Cardiac muscle cell (in vitro differentiated cells and primary cell): ENCODE measurements at places on chromosomes 1 and 21. TPM values are rescaled to one million over a fixed set of nuclear protein-coding genes. Genes with fewer than 3 reads are reported as not detected.

DNA sequence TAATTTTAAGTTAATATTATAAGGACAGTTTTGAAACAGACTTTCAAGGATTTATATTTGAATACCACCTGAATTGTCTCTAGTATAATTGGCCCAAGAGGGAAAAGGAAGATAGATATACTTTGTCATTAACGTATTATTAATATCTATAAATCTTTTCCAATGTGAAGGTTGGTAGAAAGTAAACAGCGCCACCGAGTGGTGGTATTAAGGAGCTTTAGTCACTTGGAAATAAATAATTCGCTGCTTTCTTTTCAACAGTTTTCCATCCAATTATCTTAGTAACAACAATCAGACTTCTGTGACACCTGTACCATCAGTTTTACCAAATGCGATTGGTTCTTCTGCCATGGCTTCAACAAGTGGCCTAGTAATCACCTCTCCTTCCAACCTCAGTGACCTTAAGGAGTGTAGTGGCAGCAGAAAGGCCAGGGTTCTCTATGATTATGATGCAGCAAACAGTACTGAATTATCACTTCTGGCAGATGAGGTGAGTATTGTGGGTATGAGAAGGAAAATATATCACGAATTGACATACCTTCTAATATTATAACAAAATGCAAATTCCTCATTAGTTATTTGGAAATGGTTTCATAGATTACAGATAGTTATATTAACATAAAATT lies 37.7 kb downstream of the SH3GLB1 start:
- no peaks in the 10 kb centered on the region for H3K4me1 ChIP-seq
- H3K36me3 ChIP-seq, result peaks cover 29% of the 10 kb centered on the region
- H3K27me3 ChIP-seq, result no peaks in the 10 kb centered on the region
- DNase-seq, result peak; percentile 63
- H3K4me3 ChIP-seq, result no peak overlapping the region

GRCh38 chr1:20216574-20216973 lies 30.3 kb upstream of the PLA2G2C start:
- H3K27ac ChIP-seq, result no peak overlapping the region
- H3K4me3 ChIP-seq, result no peak overlapping the region
- H3K4me1 ChIP-seq, result peaks cover 14% of the 10 kb centered on the region

DNA sequence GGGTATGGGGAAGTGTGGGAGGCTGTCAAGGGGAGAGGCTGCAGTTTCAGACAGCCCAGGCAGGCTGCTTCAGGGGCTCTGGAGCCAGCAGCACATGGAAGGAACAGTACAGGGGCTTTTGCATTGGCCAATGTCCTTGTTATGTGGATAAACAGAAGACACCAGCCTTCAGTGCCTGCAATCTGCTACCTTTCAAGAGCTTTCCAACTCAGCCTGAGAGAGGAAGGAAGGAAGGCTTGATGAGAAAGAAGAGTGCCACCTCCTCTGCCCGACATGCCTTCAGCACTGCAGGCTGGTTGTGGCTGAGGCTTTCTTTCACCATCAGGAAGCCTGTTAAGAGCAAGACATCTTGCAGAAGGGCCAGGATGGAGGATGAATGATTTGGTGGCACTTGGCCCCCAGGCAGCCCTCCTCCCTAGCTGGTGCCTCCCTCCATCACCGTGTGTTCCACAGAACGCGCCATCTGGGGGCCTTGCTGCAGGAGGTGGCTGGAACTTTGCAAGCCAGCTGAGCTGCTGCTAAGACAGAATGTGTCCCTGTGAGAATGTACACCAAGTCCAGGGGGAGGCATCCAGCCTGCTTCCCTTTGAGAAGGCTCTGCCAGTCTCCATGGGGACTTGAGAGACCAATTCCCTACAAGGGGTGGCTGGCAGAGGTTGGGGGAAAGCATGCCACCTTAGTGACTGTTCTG lies 372.4 kb upstream of the PROX1 start:
- H3K4me1 ChIP-seq, result no peaks in the 10 kb centered on the region
- H3K27ac ChIP-seq, result no peak overlapping the region

DNA sequence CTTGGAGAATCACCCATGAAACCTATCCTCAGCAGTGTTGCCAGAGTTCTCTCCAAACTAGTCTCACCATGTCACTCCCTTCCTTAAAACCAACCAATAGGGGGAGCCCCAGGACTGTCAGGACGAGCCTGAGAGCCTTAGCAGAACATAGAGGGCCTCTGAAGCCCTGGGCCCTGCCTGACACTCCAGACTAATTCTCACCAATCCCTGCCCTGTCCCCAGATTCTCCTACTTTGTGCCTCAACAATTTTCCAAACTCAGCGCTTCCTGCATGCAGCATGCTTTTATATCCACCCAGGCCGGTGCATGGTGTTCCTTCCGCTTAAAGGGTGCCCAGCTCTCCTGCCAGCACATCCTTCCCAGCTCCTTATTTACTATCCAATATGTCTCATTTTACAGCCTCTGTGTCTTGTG lies 42.7 kb downstream of the HSD3B1 start:
- DNase-seq, result peak; percentile 87
- no peaks in the 10 kb centered on the region for H3K36me3 ChIP-seq
- H3K27ac ChIP-seq, result no peak overlapping the region
- no peaks in the 10 kb centered on the region for H3K4me1 ChIP-seq
- no peak overlapping the region for H3K4me3 ChIP-seq

DNA sequence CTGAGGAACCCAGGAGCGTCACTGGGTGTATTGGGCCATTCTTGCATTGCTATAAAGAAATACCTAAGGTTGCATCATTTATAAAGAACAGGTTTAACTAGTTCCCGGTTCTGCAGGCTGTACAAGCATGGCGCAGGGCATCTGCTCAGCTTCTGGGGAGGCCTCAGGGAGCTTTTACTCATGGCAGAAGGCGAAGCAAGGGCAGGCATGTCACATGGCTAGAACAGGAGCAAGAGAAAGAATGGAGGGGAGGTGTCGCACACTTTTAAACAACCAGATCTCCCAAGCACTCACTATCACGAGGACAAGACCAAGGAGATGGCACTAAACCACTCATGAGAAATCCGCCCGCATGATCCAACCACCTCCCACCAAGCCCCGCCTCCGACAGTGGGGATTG lies 65.2 kb downstream of the PSMG1 start:
- no peaks in the 10 kb centered on the region for H3K4me1 ChIP-seq
- H3K27me3 ChIP-seq, result no peaks in the 10 kb centered on the region
- no peak overlapping the region for H3K27ac ChIP-seq
- DNase-seq, result no peak
- H3K4me3 ChIP-seq, result no peak overlapping the region

GRCh38 chr1:52008071-52008809 lies 17.7 kb upstream of the RAB3B start:
- H3K27ac ChIP-seq, result no peak overlapping the region
- H3K27me3 ChIP-seq, result no peaks in the 10 kb centered on the region
- H3K4me3 ChIP-seq, result no peak overlapping the region
- DNase-seq, result no peak
- no peaks in the 10 kb centered on the region for H3K4me1 ChIP-seq
- no peaks in the 10 kb centered on the region for H3K36me3 ChIP-seq

GRCh38 chr1:233368789-233369130 lies 41.2 kb downstream of the MAP3K21 start:
- no peak overlapping the region for H3K4me3 ChIP-seq
- no peaks in the 10 kb centered on the region for H3K36me3 ChIP-seq
- H3K4me1 ChIP-seq, result no peaks in the 10 kb centered on the region
- no peak overlapping the region for H3K27ac ChIP-seq
- DNase-seq, result no peak
- H3K27me3 ChIP-seq, result no peaks in the 10 kb centered on the region

DNA sequence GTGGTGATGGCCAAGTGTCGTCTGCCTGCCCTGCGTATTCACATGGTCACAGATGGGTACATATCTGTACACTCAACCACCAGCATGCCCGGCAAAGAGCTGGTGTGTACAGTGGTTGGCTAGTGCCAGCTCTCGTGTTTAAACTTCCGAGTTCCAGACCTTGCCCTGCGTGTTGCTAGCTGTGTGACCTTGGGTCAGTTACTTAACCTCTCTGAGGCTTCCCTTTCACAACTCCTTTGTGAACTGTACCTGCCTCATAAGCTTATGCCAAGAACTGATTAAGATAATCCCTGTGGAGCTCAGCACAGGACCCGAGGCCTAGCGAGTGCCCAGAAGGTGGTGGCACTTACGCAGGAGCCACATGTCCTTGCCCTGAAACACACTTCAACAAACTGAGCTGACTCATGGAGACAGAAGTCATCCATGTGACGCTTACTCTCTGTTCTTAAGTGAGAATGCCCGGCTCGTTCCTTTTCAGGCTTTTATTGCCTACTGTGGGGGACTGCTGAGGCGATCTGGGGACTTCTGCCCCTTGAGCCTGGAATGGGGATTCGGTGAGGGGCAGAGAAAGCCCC lies 55.4 kb downstream of the ALPL start:
- H3K36me3 ChIP-seq, result no peaks in the 10 kb centered on the region
- H3K27ac ChIP-seq, result no peak overlapping the region
- H3K4me3 ChIP-seq, result no peak overlapping the region

- no peaks in the 10 kb centered on the region for H3K4me1 ChIP-seq
- H3K27me3 ChIP-seq, result no peaks in the 10 kb centered on the region
- no peaks in the 10 kb centered on the region for H3K36me3 ChIP-seq
Measured at GRCh38 chr21:36516281-36516680, 36.4 kb upstream of the CLDN14 start.

DNA sequence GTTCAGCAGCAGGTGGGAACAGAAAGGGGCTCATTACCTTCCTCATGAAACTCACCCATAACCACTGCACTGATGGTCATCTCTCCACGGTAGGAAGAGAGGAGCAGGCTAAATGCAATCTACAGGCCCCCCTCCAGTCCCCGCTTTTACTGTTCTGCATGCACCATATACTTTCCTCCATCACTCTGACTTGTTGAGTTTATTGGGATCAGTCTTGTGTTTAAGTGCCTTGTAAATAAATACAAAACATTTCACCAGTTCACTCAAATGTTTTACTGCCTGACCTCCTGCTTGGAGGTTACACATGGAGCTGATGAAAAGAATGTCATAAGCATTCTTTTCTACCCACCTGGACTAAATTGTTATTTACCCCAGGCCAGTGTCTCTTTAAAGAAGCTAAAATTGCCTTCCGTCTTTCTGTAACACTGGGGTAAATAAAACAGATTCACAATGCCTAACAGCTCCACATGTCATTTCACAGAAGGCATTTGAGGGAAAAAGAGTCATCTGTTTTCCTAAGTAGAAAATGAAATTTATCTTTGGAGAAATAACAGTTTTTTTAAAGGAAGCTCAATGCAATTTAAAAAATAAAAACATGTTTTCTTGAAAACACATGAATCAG lies 30.7 kb downstream of the PTPN14 start:
- DNase-seq, result no peak
- no peak overlapping the region for H3K27ac ChIP-seq
- no peak overlapping the region for H3K4me3 ChIP-seq
- no peaks in the 10 kb centered on the region for H3K4me1 ChIP-seq

DNA sequence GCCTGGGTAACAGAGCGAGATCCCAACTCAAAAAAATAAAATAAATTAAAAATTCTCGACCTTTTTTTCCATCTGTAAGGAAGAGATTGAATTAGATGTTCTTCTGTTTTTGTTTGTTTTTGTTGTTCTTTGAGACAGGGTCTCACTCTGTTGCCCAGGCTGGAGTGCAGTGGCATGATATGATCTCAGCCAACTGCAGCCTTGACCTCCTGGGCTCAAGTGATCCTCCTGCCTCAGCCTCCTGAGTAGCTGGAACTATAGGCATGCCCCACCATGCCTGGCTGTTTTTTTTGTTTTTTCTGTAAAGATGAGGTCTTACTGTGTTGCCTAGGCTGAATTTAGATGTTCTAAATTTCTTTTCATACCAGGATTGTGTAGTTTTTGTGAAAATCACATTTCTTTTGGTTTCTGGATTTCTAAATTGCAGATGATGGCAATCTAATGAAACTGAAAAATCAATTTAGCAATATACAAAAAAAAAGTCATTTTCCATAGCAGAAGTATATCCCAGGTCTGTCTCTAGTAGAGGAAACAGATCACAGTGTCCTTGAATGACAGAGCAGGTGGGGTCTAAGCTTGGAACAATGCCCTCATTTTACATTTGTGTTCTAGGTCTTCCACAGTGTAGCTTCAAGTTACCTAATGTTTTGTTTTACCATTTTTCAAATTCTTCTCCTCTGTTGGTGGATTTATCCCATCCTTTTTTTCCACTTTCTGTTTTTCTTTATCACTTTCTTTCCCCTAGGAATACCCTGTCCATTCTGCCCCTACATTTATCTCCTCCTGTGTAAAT lies 20.3 kb downstream of the ZYG11A start:
- no peak overlapping the region for H3K4me3 ChIP-seq
- no peak for DNase-seq
- no peaks in the 10 kb centered on the region for H3K36me3 ChIP-seq
- H3K27me3 ChIP-seq, result no peaks in the 10 kb centered on the region
- H3K27ac ChIP-seq, result no peak overlapping the region

GRCh38 chr1:155254714-155255242 lies 505 bp downstream of the ENTREP3 start:
- peak overlapping the region; percentile 69 for H3K27ac ChIP-seq
- peaks cover 30% of the 10 kb centered on the region for H3K4me1 ChIP-seq
- no peak for DNase-seq
- H3K4me3 ChIP-seq, result peak overlapping the region; percentile 70

DNA sequence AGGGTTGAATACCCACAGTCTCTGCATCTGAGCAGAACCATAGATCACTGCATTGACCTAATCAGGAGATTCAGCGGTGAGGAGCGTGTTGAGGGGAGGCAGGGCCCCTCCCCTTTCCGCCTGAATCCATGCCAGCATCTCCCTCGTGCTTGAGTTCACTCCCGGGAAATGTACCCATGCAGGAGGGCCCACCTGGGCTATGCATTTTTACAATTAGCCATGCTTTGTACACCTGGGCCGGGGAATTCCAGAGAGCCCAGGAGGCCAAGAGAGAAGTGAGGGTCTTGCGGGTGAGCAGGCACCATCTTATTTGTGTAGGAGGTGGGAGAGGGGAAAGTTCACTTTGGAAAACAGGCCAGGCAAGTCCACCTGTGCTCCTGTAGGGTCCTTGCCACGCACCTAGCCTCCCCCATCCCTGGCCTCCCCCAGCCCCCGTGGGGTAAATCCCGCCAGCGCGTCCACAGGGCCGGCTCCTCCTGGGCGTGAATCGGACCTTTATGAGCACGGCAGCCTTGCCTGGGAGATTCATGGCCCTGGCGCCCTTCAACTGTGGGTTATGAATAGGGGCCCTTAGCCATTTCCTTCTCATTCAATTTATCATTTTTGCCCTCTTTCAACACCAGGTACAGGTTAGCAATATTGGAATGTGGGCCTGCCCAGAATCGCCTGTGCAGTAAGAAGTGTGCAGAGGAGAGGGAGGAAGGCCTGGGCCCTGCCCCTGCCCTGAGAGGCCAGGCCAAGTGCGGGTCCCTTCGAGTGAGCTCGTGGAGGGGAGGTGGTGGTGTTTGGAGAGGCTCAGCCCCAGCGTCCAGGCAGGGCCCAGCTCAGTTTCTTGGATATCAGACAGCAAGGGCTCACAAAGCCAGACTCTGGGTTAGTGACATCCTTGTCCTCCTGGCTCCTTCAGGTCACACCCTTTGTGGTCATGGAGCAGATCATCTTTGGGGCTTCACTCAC lies 84.4 kb upstream of the ACTRT2 start:
- no peaks in the 10 kb centered on the region for H3K4me1 ChIP-seq
- no peak overlapping the region for H3K27ac ChIP-seq
- H3K36me3 ChIP-seq, result no peaks in the 10 kb centered on the region
- no peaks in the 10 kb centered on the region for H3K27me3 ChIP-seq
- H3K4me3 ChIP-seq, result no peak overlapping the region

- H3K27me3 ChIP-seq, result no peaks in the 10 kb centered on the region
- H3K4me1 ChIP-seq, result no peaks in the 10 kb centered on the region
Measured at GRCh38 chr1:174058624-174059023, 36.5 kb upstream of the RC3H1 start.

Gene FAM72B
- 1.0 and 6.8 TPM in 2 replicates for total RNA-seq

Gene SMPDL3B
- total RNA-seq, result 6.0 and 8.9 TPM in 2 replicates

Gene WDR77
- total RNA-seq, result 39.3 and 62.1 TPM in 2 replicates

Gene KCNJ9
- 0.03 and 0.11 TPM in 2 replicates for total RNA-seq

Gene KRTAP19-3
- total RNA-seq, result not detected in 2 replicates

Gene CFHR1
- total RNA-seq, result 0.25 TPM in 1 of 2 replicates, not detected in the other
